AG09319 (cell line): ENCODE measurements at places on chromosomes 3 and 15.

- DNase-seq, result no peak
Observed at GRCh38 chr3:188533172-188533571, 379.2 kb downstream of the LPP start.

DNA sequence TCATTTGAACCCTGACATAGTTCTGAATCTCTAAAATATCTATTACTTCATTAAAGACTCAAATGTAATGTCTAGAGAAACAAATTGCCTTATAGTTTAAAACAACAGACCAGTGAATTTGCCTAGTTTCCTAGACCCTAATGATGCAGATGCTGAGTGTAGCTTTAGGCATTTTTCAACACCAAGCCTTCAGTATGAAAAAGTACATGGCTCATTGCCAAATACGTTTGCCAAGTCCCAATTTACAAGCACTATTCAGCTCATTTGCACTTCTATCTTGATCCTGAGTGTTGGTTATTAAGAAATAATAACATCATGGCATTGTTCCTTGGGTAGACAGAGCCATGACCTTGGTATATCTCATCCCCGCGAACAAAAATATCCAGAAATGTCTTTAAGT, 46.8 kb downstream of the EOMES start:
- no peak for DNase-seq

DNA sequence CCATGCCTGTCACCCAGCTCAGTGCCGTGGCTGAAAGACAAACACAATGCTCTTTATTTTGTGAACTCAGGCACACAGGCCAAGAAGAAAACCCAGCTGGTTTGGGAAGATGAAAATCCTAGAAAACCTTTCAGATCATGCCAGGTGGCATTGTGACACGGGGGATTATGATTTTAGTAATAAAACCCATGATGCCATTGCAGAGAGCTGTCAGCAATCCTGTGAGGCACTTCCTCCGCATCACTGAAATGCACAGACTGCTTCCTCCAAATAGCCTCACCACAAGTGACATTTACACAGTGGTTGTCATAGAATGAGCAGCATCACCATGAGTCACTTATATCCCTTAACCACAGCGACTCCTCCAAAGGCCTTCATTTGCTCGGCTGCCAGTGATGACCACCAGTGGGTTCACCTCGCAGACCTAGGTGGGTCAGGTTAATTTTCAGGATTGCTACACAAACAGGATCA, 22.7 kb downstream of the ABHD6 start:
- DNase-seq, result no peak

DNA sequence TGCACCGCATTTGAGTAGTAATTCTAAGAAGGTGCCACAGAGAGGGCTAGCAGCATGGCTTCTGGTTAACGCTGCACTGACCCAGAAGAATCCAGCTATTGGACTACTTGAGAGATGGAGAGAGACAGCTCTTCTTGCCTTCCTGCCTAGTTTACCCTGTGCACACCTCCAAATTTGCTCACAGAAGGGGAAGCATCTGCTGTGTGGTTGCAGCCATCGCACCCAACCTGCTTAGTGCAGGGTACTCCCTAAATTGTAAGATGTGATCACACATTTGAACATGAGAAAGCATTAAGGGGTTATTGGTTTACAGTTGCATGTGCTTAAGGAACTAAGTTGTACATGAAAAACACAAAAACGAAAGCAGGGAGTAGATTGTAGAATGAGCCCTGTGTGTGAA, 122.1 kb downstream of the FOXB1 start:
- DNase-seq, result no peak

- no peak for DNase-seq
Observed at GRCh38 chr15:72916378-72916777, 132.8 kb upstream of the ADPGK start.

GRCh38 chr3:51123531-51123930, 261.6 kb upstream of the MANF start:
- DNase-seq, result no peak

DNA sequence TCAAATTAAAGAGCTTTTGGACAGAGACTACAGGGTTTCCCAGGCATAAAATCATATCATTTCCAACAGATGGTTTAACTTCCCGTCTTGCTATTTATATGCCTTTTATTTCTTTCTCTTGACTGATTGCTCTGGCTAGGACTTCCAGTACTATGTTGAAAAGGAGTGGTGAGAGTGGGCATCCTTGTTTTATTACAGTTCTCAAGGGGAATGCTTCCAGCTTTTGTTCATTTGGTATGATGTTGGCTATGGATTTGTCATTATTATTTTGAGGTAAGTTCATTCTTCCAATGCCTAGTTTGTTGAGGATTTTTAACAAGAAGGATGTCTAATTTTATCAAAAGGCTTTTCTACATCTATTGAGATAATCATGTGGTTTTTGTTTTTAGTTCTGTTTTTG, 896.6 kb upstream of the CFAP20DC start:
- no peak for DNase-seq

- no peak for DNase-seq
Observed at GRCh38 chr3:46639221-46639620, 26.9 kb downstream of the FAM240A start.

DNA sequence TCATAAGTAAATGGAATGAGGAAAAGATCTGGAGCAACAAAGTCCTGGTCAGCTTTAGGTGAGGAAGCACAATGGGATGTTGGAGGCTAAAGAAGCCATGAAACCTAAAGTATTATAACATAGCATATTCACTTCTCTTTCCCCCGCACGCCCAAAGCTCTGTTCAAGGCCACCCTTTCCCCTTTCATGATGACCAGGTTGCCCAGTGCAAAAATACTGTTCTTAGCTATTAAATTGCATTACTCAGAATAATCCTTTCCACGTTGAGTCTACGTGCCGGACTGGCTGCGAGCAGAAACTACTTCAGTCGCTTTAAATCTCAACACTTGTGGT, 589 bp upstream of the MAPKBP1 start:
- DNase-seq, result no peak

- DNase-seq, result no peak
Observed at GRCh38 chr15:74680456-74680855, 15.4 kb downstream of the EDC3 start.

DNA sequence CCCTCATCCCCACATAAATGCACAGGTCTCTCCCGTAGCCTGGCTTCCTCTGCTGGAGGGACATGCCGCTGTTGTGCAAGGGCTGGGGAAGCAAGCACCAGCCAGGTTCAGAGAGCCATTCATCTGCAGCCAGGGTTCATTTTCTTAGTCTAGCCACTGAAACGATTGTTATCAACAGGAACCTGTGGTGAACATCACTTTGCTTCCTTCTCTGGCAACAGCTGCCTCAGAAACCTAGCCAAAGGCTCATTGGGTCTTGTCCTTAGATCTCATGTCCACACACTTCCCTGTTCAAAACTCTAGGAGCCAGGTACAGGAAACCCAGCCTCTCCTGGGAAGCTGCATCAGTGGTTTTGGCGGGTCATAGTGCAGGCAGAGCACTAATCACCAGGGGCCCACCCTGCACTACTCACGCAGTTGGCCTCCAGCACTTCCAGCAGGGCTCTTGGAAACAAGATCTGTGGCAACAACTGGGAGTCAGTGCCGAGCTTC, 47.0 kb downstream of the OXNAD1 start:
- DNase-seq, result no peak

- DNase-seq, result no peak
Observed at GRCh38 chr3:125148016-125148812, 64.3 kb downstream of the SLC12A8 start.

GRCh38 chr3:100603469-100603868, 5.9 kb upstream of the ADGRG7 start:
- DNase-seq, result peak; percentile 2

GRCh38 chr3:12882336-12883310, 41.3 kb upstream of the RPL32 start:
- no peak for DNase-seq

DNA sequence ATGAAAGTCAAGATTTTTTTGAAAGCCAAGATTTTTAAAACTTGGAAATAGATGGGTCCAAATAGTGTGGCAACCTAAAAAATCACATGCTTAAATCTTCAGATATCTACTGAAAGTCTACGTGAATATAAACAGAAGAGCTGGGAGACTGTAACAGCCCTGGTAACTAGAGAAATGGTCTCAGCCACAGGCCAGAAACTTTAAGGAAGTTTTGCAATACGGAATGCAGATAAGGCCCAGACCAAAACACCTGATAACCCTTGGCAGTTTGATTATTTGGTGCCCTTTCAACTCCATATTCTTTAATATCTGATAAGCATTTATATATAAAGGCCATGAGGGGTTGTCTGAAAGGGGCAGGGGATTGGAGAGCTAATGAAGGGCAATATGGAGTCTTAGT, 537.3 kb upstream of the TGFBR2 start:
- no peak for DNase-seq

DNA sequence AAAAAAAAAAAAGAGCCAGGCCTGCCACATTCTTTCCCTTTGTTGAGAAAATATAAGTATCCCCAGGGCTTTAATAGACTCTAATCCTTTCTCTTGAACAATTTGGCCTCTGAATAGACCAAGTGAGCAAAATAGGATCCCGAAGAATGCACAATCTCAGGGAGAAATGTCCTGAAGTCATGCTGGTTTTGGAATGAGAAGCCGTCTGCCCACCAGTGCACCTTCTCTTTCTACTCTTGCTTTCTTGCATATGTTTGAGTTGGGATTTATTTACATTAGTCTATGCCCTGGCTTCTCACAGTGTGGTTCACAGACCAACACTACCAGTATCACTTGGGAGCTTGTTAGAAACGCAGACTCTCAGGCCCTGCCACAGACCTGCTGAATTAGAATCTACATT, 153.0 kb downstream of the ZNF621 start:
- no peak for DNase-seq

DNA sequence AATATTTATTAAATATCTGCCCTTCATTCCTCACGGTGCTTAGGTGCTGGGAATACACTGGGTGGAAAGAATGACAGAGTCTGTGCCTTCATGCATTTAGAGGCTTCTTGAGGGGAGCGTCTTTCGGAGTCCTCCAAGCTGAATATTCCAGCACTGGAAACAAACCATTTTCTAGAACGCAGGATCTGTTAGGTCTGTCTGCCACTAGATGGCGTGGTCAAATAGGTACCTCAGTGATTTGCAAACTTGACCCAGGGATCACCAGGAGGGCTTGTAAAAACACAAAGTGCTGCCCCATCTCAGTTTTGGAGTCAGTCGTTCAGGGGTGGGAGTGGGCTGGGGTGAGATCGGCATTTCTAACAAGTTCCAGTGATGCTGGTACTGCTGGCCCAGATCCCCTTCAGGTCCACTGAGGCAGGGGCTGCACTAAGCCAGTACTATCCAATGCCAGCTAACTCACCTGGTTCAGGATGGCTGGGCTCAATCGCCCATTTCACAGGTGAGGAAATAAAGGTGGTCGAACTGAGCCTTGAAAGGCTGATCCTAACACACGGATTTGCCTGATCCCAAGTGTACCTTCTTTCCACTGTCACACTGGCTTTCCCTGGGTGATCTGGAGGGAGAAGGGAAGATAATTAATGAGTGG, 14.8 kb downstream of the ARNT2 start:
- peak; percentile 22 for DNase-seq

- DNase-seq, result peak; percentile 44
Observed at GRCh38 chr3:188624384-188624783, 470.4 kb downstream of the LPP start.

- no peak for DNase-seq
Observed at GRCh38 chr3:124516333-124516732, 213.9 kb upstream of the UMPS start.

- no peak for DNase-seq
Observed at GRCh38 chr3:122092460-122093165, 37.5 kb downstream of the CD86 start.

DNA sequence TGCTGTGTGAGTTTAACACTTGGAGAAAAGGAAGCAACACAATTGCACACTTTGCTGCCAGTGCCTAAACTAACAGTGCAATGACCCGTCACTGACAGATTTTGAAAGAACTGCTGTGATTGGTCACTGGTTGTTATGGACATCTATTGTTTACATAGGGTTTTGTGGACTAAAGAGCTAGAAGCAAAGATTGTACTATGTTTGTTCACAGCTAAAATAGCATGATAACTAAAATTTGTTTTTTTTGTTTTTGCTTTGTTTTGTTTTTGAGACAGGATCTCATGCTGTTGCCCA, 112.4 kb upstream of the GOLGA8J start:
- no peak for DNase-seq

DNA sequence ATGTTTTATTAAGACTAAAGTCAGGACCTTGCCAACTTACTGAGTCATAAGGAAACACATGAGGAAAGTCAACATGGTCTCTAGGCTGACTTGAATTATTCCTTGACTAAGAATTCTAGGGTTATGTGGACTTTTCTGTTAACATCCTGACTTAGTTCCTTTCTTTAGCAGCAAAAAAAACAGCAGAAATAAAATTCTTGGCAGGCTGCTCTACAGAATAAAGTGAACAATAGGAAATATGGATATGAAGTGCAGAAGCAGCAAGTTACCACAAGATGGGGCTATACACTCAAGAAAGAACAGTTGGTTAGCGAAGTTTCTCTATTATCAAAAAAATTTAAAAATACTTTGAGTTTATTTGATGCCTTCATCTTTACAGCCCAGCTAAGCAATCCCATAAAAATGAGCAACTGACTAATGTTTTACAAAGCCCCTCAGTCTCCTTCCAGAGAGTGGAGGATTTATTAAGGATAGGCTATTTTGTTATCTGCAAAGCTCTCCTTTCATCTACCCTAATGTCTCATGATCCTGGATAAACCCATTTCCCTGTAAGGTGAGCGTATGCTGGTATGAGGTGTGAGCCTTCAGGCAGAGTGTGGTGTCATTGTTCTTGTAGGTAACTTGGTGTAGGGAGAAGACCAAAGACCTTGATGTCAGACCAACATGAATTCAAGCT, 23.1 kb upstream of the MCCC1 start:
- peak; percentile 15 for DNase-seq

DNA sequence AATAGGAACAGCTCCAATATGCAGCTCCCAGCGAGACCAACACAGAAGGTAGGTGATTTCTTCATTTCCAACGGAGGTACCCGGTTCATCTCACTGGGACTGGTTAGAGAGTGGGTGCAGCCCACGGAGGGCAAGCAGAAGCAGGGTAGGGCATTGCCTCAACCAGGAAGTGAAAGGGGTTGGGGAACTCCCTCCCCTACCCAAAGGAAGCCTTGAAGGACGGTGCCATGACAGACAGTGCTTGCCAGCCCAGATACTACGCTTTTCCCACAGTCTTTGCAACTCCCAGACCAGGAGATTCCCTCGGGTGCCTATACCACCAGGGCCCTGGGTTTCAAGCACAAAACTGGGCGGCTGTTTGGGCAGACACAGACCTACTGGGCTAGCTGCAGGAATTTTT, 576.9 kb upstream of the NECTIN3 start:
- no peak for DNase-seq

- DNase-seq, result no peak
Observed at GRCh38 chr3:71300951-71301393, 282.6 kb downstream of the FOXP1 start.

GRCh38 chr3:187921391-187922074, 176.3 kb upstream of the BCL6 start:
- DNase-seq, result no peak

DNA sequence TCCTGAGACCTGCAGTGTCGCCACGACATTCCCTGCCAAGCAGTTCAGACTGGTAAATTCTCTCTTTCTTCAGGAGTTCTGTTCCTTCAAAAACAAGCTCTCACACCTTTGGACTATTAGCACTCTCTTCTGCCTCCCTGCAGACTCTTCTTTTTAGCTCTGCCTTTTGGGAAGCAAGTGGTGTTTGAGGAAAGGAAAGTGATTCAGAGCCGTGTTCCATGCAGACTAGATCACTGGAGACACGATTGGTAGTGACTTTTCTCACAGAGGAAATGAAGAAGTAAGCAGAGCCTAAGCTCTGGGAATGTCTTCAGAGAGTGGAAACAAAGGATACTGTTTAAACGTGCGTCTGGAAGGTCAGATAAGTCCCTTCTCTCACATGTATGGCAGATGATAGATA, 270.6 kb upstream of the TPRG1 start:
- DNase-seq, result no peak

GRCh38 chr3:39025222-39025970, 26.3 kb downstream of the SCN11A start:
- peak; percentile 22 for DNase-seq
